ENCODE measurements at places on chromosomes 11 and 22.
A peak's percentile ranks its signal among the peaks of the same experiment; 100 is the strongest.

- DNase-seq = no peak
These were observed 34.4 kb upstream of the CALCB start for GRCh38 chr11:15038963-15039362.

DNA sequence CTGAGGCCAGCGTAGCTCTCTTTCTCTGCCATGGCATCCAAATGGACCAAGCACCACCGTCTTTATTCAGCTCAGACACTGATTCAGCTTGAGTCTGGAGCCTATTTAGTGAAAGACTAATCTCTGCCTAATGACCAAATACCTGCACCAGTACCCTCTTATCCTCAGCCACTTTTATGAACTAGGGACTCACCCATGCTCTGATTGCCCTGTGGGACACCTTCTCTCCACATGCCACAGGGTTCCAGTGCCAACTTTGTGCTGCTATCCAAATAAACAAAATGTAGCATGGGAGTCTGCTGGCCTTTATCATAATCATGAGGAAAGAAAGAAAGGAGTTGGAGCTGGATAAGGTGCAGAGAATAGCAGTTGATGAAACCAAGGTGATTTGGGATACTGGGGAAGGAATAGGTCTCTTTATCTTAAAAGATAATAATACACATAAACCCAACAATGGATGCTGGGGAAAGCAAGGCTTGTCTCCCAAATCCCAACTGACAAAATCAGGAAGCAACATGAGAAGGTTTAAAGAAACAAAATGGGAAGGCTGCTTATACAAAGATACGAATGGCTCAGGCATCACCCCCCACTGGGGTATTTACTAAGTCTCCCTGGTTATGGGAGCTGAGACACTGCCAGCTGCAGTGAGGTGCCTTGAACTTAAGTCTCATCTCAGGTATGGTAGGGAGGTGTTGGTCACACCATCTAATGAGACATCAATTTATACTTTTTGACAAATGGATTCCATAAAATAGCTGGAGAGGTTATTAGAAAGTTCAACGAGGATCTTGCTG, 63.3 kb downstream of the SYT9 start:
- no peak for DNase-seq

- no peak for DNase-seq
These were observed 54.6 kb downstream of the POLD3 start for GRCh38 chr11:74646954-74647353.

- no peak for DNase-seq
These were observed 98.7 kb upstream of the SORL1-AS1 start for GRCh38 chr11:121551463-121551862.

- no peak for DNase-seq
These were observed 64.5 kb upstream of the NECTIN1 start for GRCh38 chr11:119793335-119793984.

DNA sequence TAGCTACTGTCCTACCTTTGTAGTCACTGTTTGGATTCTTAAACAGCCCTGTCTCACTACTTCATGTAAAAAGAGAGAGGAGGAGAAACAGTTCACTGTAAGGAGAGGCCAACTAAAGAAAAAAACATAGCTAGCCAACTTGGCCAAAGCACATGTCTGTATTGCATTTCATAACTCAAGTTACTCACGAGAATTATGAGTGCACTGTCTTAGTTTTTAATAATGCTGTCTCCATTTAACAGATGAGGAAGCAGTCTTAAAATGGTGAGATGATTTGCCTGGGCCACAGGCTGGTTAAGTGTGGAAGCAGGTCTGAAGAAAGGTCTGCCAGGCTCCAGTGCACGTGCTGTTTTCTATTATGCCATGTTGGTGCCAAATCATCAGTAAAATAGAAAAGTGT, 104.5 kb downstream of the UVRAG start:
- no peak for DNase-seq

- no peak for DNase-seq
These were observed 321 bp downstream of the RHBDD3 start for GRCh38 chr22:29267462-29267857.

GRCh38 chr11:103942646-103943045, 93.8 kb upstream of the DDI1 start:
- no peak for DNase-seq

DNA sequence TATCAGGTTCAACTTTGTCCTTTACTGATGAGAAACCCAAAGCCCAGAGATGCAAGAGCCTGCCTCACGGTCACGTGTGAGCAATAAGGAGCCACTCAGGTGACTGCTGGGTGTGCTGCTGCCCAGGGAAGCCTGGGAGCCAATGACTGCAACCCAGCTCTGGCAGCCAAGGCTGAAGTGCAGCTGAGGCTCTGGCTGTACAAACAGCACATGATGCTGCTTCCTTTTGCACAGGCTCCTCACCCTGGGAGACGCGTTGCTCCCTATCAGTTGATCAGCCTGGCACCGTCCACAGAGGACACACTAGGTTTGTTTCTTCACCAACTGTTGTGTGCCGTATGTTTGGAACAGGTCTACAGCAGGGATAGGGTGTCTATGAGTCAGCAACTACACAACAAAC, 168.7 kb downstream of the EFCAB6 start:
- no peak for DNase-seq

- DNase-seq = no peak
These were observed 21.2 kb upstream of the OSBPL5 start for GRCh38 chr11:3186166-3186953.

DNA sequence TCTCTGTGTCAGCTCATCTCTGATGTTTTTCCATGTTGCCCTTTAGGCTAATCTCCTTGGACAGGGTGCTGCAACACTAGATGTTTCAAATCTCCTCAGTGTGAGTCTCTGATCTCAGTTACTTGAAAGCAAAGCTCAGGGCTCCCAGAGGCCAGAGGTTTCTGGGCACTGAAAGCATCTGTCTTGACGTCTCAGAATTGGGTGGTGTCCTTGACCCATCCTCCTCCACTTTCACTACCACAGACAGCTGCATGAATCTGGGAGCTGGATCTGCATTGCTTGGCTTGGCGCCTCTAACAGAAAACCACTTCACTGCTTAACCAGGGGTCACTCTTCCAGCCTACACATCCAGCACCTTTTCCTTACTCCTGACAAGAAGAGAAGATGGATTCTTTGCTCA, 399.4 kb downstream of the NXPE2 start:
- no peak for DNase-seq

DNA sequence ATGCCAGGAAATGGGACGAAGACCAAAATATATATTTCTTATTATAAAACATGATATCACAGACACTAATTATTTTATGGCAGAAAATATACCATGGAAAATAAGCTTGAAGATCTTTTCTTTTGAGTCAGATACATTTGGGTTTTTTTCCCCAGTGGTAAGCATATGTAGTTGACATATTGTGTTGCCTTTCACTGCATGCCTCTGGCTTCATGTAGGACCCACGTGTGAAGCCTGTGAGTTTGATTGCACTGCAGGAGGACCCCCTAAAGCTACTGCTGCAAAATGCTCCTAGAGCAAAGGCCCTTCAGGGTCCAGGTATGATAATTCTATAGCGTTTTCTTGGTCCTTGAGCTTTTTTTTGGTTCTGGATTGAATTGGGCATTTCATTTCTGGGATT, 190.7 kb upstream of the KIRREL3 start:
- DNase-seq = no peak

GRCh38 chr11:40183073-40184064, 1276.1 kb downstream of the LRRC4C start:
- DNase-seq = no peak

DNA sequence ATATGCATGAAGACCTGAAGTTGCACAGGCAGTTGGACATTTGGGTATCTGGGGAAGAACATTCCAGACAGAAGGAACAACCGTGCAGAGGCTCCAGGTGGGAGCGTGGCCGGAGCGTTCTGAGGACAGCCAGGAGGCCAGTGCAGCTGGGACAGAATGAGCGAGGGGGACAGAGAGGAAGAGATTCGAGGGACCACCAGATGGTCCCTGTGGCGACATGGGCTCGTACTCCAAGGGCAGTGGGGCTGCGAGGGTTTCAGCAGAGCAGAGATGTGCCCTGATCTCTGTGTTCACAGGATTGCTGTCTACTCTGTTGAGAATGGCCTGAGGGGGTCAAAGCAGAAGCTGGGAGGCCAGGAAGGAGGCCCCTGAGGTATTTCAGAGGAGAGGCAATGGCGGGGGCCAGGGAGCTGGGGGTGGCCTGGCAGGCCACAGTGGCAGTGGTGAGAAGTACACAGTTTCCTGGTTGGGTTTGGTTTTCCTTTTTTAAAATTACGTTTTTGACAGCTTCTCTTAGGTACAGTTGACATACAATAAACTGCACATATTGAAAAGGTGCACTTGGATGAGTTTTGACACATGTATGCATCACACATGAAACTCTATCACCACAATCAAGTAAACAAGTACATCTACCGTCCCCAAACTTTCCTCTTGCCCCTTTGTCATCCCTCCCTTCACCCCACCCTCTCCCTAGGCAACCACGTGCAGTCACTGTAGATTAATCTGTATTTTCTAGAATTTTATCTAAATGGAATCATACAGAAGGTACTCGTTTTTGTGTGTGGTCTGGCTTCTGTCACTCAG, 24.8 kb upstream of the SOX10 start:
- DNase-seq = no peak

- no peak for DNase-seq
These were observed 45.4 kb downstream of the METTL15 start for GRCh38 chr11:28153586-28153985.

DNA sequence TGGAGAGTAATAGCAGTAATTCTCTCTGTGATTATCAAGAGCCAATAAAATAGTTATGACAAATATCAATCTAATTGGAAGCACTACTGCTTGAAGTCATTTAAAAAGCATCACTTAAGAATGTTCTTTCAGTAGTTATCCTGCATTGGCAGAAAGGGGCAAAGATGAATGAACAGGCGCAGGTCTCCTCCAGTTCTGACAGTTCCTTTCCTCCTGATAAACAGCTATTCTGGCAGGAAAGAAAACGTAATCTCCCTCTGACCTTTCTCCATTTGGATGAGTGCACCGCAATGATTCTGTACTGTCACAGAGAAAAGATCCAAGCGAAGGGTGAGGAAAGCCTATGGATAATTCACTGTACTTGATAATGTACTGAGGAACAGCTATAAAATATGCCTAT, 521.5 kb downstream of the LRRC4C start:
- DNase-seq = no peak

- DNase-seq = no peak
These were observed 173.7 kb upstream of the DDI1 start for GRCh38 chr11:103862802-103863174.

GRCh38 chr11:59029366-59029889, 56.7 kb upstream of the GLYATL1B start:
- no peak for DNase-seq

GRCh38 chr11:46916286-46917108, 1.9 kb downstream of the LRP4 start:
- peak; percentile 24 for DNase-seq

DNA sequence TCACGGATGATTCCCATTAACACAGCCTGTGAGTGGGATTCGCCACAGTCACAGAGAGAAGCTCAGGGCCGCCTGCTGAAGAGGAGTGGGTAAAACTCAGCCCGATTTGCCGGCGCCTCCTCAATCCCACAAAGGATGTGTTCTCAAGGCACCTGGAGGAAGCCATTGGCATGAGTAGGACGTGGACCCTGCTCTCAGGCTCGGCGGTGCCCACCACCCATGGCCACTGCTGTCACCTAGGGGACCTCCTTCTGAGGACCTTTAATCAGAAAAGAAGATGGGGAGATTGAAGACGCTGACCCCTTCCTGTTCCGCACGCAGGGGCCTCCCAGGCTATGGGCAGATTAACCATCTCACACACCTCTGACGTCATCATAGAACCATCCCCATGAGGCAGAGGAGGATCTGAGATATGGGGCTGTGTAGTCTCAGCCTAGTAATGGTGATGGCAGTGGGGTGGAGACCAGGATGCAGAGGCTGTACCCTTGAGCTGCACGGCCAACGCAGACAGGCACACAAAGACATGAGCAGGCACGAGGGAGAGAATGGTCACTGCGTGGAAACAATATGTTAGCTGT, 571.8 kb downstream of the BRD1 start:
- no peak for DNase-seq

DNA sequence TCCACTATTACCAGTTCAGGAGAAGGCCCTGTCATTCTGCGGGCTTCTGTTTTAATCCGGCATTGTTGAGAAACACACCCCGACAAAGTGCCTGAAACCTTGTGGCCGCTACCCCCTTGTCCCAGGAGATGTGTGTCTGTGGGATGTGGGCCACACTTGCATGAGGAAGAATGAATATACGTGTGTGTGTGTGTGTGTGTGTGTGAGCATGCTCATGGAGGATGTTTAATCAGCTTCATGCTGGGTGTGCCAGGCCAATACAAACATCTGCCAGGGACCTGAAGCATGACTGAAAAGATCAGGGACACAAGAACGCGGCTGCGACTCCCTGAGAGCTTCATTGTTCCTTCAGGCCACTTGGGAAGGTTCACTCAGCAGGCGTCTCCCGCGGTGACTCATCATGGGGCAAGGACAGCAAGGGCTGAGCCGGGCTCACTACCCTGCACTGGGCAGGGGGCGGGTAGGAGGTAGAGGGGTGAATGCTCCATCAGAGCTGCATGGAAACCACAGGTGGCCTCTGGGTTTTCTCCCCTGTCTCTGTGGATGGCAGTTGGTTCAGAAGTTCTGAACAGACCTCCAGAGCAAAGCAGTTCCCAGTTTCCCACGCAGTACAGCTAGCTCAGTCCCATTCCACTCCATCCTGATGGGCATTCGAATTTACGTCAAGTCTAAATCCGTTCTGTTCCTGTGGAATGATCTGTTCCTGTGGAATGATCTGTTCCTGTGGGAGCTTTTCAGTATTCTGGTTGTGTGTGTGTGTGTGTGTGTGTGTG, 7.0 kb upstream of the MALAT1 start:
- DNase-seq = peak; percentile 59

DNA sequence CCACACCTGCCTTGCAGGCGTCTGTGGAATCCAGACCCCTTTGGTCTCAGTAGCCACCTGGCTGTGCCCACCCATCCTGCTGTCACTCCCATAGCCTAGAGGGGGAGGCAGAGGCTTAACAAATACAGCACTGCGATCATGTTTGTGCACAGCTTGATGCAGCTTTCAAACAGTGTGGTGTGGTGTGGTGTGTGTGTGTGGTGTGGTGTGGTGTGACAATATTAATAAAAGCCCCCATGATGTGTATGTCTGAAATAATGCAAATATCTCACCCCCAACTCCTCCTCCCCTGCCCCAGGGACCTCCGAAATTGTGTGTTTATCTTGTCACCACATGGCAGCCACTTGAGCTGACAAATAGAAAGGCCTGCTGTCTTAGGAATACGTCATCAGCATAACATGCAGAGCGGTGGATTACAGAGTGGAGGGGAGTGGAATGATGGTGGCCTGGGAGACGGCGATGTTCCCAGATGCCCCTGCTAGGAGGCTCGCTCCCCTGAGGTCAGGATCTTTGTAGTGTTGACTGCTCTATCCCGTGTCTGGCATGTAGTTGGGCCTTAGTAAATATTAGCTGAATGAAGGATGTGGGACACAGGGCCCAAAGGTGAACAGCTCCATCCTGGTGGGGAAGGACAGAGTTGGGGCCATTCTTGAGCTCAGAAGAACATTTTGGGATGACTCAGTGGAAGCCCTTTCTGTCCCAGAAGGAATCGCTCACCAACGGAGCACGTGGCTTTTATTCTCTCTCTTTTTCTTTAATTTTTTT, 2.8 kb downstream of the PDXP start:
- peak; percentile 15 for DNase-seq

- no peak for DNase-seq
These were observed 70.8 kb downstream of the WNT7B start for GRCh38 chr22:45905924-45906865.

GRCh38 chr11:26608507-26609146, 36.6 kb upstream of the MUC15 start:
- DNase-seq = no peak
